Stimulated activated CD8-positive, alpha-beta memory T cell treated with anti-CD3 and anti-CD28 coated beads, Interleukin-12 subunit alpha, Interleukin-12 subunit beta, amount 100 ng/mL, for 4 hours (primary cell): ENCODE measurements at places on chromosomes 5 and 9.
A peak's percentile ranks its signal among the peaks of the same experiment; 100 is the strongest.

DNA sequence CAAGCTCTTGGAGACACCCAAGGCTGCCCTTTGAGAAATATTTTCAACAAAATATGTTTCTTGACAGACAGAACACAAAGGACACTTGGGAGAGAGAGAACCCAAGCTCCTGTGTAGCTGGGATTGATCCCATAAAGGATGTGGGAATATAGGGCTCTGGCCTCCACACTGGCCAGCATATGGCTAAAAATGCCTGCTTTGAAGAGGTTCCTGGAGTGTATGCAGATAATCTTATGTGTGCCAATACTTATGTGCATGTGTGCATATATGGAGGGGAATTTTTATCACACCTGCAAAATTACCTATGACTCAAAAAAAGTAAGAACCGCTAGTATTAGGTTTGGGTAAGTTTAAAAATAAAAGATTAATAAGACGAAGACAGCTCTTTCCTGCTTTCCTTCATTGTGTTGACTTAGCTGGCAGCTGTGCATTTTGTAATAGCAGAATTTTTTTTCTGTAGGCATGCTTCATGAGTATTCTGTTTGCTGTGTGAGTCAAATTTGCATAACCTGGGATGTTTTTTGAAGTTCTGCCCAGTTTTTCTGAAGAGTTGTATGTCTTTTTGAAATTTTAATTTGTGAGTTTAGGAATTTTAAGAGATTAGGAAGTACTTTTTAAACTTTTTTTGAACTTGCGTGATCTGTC is 42.6 kb downstream of the HACD4 start:
- no peak for DNase-seq

DNA sequence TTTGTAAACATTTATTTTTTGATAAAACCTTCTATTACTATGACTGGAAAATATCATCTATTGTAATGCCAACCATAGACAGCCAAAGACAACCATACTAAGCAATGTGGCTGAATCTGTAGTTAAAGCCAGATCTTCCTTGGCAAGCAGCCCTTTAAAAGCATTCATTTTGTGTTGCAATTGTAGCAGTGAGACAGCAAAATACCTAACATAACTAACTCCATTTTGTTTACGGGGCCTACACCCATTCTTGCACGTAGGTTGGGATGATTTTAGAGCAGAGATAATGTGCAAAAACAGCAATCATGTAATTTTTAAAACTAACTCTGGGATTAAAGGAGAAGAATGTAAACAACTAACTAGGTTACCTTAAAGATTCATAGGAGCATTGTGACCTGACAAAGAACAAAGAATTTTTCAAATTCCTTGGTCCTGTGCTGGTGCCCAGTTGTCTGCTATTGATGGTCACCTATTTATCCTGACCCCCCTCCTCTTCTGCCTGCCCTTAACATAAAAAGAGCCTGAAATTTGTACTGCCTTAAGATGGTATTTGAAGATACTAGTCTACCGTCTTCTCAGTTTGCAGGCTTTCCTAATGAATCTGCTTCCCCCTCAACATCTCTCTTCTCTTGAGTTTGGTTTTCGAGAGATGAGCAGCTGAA is 10.6 kb downstream of the IFNA1 start:
- DNase-seq = no peak

- no peak for DNase-seq
Observed at GRCh38 chr9:22990349-22990748, 543.7 kb downstream of the DMRTA1 start.

- no peak for DNase-seq
Observed at GRCh38 chr5:6453937-6454560, 5.4 kb downstream of the UBE2QL1 start.

- DNase-seq = no peak
Observed at GRCh38 chr9:121661328-121661727, 9.9 kb downstream of the DAB2IP start.

- DNase-seq = no peak
Observed at GRCh38 chr5:168407211-168407610, 79.1 kb upstream of the RARS1 start.

- no peak for DNase-seq
Observed at GRCh38 chr5:149422366-149423048, 43.4 kb upstream of the IL17B start.

GRCh38 chr9:35487081-35487480 is 2.8 kb upstream of the RUSC2 start:
- no peak for DNase-seq

DNA sequence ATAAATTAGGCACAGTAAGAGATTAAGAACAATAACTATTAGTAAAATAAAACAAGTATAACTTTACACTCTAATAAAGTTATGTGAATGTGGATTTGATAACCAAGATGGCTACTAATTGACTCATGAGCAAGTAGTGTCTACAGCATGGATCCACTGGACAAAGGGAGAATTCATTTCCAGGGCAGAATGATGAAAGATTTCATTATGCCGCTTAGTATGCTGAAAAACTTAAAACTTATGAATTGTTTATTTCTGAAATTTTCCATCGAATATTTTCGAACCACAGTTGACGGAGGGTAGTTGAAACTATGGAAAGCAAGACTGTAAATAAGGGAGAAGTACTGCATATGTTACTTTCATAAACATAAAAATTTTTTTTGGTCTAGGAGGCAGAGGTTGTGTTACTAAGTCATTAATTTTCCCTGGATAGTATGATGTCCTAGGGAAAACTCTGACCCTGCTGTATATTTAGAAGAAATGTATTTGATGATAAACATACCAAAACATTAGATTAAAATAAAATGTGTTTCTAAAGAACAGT is 24.9 kb upstream of the TARS1 start:
- no peak for DNase-seq

DNA sequence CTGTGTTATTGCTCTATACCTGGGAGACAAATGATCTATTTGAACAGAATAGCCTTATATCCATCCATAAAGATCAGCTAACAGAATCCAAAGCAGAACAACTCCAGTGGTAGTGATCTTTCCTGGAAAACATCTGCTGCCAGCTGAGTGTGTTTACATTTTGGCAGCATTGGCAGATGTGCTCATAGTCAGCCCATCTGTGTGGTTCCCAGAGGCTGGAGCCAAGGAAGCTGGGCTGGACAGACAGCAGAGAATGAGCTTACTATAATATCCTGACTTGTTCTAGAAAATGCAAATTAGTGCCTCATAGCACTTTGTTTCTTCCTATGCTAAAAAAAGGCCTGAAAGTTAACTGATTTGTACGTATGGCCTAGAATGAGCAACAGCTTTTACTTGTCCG is 99.7 kb downstream of the ST8SIA4 start:
- no peak for DNase-seq

DNA sequence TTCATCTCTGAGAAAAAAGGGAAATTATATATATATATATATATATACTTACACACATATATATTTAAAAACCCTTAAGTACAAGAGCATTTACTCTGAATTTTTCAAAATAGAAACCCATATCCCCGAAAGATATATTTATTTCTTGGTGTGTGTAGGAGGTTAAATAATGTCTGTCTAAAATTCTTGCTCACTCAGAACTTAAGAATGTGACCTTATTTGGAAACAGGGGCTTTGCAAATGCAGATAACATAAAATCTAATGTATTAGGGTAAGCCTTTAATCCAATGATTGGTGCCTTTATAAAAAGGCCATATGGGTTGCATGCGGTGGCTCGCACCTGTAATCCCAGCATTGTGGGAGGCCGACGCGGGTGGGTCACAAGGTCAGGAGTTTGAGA is 517.3 kb upstream of the TLE4 start:
- no peak for DNase-seq

DNA sequence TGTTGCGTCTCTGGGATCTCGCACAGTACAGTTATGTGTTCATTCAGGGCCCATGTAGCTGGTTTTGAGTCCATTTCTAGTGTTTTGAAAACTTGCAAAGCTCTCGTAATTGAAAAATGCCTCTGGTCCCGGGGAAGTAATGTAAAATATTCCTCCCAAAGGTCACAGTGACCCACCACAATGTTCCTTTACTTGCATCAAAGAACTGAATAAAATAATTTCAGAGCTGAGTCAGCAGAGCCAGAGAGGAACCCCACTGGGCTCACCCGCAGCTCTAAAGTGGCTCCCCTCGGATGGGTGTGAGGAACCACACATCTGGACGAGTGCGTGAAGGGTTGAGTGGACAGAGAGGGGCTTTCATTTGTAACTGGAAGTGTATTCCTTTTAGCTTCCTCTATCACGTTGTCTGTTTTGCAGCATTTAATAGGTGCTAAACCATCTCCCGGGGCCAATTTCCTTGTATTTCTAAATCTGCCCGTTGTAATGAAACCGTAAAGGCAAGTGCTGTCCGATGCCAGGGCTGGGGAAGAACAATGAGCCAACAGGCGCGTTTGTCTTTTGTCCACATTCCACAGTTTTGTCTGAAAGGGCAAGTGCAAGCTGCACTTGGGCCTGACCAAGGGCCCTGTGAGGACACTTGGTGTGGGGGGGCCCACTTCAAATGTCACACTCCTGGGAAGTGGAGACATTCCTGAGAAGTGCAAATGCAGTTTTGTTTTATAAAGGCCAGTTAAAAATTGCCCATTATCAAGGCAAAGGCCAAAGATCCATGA is 29.9 kb downstream of the COL5A1 start:
- no peak for DNase-seq

- no peak for DNase-seq
Observed at GRCh38 chr5:109859537-109859936, 169.8 kb downstream of the MAN2A1 start.

- DNase-seq = no peak
Observed at GRCh38 chr9:137630679-137631078, 11.9 kb downstream of the EHMT1 start.

- DNase-seq = peak; percentile 47
Observed at GRCh38 chr5:132063090-132063911, 2.8 kb downstream of the IL3 start.

DNA sequence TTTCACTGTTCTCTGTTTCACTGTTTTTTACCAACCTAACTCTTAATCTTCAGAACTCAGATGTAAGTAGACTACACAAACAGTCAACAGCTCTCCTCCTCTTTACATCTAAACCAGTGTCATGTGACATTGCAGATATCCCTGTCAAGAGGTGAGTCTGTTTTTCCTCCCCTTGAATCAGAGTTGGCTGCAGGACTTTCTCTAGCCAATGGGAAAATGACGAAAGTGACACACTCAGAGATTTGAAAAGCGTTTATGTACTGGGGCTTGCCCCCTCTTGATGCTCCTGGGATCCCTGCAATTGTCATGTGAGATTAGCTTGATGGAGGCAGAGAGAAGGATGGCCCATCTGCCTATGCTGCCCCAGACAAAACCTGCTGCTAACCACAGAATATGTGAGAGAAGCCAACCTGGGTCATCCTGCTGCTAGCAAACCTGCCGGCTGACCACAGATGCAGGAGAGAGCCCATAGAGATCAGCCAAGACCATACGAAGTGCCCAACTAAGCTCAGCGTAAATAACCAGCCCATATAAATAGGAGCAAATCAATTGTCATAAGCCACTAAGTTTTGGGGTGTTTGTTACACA is 111.1 kb downstream of the ASTN2 start:
- DNase-seq = no peak
